ENCODE measurements at places on chromosomes 16 and 17. TPM values are rescaled to one million over a fixed set of nuclear protein-coding genes. Genes with fewer than 3 reads are reported as not detected.

DNA sequence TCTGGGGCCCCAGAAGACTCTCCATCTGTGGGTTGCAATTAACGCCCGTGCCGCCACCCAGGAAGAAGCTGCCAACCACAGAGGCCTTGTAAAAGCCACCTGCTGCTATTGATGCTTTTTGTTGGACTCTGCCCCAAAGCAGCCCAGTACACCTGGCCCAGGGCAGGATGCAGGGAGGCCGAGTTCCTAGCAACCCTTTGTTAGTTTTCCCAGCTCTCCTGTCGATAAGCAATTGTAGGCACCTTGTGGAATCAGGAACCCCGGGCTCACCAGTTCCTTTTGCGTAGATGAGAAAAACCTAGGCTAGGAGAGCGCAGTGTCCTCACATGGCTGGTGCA is 103.3 kb downstream of the ABCC6 start:
- DNase-seq, result no peak

TSPAN10 gene
- polyA plus RNA-seq, result 1.5 TPM

MLST8 gene
- 55.8 TPM for polyA plus RNA-seq

GRCh38 chr17:7237266-7237760 is 1.9 kb downstream of the PHF23 start:
- DNase-seq, result no peak

GRCh38 chr16:4316864-4317531 is 1.1 kb downstream of the GLIS2 start:
- DNase-seq, result no peak

Measured in renal cortex interstitium (tissue), 15 donors.